ENCODE measurements at places on chromosomes 4 and X.

DNA sequence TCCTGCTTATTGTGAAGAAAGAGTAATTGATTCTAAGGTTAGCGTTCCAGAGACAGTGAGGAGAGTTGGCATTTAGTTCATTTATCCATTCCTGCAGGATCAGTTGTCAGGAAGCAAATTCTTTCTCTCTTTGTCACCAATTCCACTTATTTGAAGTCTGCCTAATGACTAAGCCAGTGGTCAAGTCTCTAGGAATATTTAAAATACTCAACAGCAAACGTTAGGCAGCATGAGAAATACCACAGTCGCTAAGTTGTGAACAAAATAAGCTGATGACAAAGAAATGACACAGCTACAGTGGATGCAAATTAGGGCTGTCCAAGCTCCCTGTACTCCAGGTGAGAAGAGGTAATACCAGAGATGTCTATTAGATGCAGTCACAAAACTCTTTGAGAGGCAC is 6.6 kb upstream of the MAGEB17 start:
- DNase-seq: no peak

DNA sequence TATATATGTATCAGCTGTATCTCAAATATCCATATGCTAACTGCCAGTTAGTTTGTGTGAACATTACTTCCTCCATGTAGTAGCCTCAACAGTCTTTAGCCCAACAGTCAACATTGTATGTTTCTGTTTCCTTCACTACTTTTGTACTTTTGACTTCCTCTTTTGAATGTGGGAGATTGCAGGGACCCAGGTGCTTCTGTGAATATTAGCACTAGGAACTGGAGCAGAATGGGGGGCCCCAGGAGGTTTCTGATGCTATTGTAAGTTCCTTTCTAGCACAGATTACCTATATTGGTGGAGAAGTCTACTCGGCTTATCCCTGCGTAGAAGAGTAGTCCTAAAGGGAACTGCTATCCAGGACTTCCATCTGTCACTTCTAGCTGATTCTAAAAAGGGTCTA is 2.3 kb downstream of the PLAC8 start:
- no peak for DNase-seq

GRCh38 chrX:133638285-133638684 is 223.0 kb upstream of the GPC4 start:
- no peak for DNase-seq

GRCh38 chr4:145735827-145736226 is 55.9 kb downstream of the C4orf51 start:
- no peak for DNase-seq

- no peak for DNase-seq
Observed at GRCh38 chrX:47590984-47591383, 8.7 kb downstream of the TIMP1 start.

DNA sequence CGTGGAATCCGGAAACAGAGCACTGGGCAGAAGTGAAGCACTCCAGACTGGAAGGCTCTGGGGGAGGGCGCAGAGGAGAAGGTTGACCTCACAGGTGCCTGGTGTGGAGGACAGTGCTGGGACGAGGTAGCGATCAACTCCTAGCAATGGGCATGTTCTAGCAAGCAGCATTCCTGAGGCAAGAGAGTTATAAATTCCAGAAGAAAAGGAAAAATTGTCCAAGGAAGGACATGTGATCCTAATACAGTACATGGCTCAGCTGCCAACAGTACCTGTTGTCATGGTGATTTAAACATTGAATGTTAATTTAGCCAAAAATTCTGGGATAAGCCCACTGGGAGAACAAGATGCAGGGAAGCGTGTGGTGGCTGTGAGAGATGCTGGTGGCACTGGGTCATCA is 8.2 kb downstream of the ARHGAP4 start:
- no peak for DNase-seq

GRCh38 chr4:164876700-164877324 is at the start of gene APELA:
Gene APELA (plus strand): TSS chr4:164877178. CDS start chr4:164877332, 154 bp downstream.
- DNase-seq: no peak

- no peak for DNase-seq
Observed at GRCh38 chr4:109912706-109913595, at the start of gene EGF. Gene EGF (plus strand): TSS chr4:109912883. CDS start chr4:109913336, 453 bp downstream.

- no peak for DNase-seq
Observed at GRCh38 chr4:150827226-150827625, 187.9 kb downstream of the LRBA start.

DNA sequence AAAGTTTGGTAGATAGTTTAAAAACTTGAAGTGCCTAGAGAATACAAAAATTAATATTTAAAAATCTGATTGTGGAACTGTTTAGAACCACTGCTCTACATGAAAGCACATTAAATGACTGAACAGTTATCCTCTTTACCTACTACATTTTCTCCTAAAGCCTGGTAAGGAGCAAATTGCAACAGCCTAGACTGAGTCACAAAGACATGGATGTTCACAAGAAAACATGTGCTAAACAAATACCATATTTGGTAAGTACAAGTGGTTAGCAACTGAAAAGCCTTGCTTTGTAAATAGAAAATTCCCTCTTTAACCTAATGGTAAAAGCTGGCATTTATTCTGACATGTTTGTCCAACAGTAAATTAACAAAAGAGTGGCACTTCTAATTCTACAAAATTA is 203.1 kb downstream of the FBXO8 start:
- DNase-seq: no peak

- DNase-seq: no peak
Observed at GRCh38 chr4:24076811-24077210, 187.0 kb upstream of the PPARGC1A start.

- DNase-seq: no peak
Observed at GRCh38 chrX:15437724-15438123, 53.5 kb upstream of the VEGFD start.

DNA sequence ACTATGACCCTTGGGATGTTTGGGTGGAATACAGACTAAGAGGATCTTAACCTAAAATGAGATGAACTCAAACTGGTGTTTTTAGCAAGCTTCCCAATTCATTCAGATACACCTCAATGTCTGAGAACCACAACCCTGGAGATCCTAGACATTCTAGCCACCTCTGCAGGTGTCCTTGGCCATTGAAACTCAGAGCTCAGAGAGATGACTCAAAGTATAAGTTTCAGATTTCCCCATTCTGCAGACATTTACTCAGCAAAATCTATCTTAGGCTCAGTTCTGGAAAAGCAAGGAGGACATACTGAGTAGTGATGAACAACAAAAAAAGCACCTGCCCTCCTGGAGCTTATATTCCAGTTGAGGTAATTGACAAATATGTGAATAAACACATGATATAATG is 47.8 kb downstream of the COMMD8 start:
- no peak for DNase-seq

DNA sequence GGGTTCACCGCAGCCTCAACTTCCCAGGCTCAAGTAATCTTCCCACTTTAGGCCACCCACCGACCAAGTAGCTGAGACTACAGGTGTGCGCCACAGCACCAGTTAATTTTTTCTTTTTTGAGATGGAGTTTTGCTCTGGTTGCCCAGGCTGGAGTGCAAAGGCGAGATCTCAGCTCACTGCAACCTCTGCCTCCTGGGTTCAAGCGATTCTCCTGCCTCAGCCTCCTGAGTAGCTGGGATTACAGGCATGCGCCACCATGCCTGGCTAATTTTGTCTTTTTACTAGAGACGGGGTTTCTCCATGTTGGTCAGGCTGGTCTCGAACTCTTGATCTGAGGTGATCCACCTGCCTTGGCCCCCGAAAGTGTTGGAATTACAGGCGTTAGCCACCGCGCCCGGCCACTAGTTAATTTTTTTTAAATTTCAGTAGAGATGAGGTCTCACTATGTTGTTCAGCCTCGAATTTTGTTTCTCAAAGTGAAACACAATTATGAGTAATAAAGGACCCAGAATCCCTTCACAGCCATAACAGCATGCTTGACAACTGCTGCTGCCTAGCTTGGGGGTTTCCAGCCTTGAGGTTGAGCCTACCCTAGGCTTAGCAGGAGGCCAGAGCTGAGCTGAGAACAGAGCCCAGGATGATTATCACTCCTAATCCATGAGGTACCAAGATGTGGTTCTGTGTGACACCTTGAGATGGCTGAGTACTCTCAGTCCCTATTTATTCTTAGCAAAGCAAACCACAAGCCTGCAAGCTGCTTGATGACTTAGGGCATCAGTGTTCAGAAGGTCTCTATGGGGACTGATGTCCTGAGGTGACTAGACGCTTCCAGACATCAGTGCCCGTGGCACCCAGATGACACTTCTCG is 41.6 kb upstream of the NKRF start:
- no peak for DNase-seq

DNA sequence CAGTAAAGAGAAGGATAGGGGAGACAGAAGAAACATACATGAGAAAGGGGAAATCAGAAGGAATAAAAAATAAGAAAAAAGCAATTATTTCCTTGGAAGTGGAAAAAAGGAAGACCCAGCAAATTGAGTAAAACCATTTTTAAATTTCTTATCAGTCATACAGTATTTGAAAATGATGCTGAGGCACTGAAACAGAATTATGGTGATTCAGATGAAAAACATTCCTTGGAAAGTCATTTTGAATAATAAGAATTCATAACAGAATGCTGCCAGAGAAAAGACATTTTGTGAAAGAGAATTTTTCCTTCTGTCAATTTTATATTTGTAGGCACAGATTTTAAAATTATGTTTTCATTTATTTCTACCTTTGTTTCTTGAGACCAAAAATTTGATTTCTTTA is 895.5 kb upstream of the EPHA5 start:
- no peak for DNase-seq

DNA sequence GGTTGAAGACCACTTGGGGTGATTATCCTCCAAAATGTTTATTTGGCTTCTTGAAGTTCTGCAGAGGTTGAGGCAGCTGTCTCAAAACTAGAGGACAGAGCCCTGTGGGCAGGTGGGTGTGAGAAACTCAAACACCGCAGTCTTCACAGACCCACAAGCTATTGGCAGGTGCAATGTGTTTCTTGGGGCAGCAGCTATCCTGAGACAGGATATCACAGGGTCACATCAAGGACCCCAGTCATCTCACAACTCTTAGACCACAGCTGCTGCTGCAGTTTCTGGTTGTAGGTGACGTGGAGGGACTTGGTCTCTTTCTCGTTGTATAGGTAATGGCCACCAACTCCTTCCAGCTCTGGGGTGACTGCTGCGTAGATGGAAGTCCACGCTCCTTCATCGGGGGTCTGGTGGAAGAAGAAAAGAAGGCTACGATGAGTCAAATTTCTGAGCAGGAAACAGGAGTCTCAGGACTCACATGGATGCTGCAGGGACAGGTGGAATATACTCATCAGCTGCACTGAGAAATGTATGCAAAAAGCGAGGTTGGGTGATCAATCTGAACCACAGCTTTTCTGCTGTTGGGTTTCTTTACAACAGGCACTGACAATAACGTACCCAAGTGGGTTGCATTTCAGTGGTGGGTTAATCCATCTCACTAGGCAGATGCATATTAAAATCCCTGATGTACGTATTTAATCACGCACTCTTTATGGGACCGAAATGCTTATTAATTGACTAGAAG is 279.8 kb downstream of the DHRSX start:
- DNase-seq: no peak

- DNase-seq: no peak
Observed at GRCh38 chrX:40476958-40477357, 103.8 kb upstream of the ATP6AP2 start.

DNA sequence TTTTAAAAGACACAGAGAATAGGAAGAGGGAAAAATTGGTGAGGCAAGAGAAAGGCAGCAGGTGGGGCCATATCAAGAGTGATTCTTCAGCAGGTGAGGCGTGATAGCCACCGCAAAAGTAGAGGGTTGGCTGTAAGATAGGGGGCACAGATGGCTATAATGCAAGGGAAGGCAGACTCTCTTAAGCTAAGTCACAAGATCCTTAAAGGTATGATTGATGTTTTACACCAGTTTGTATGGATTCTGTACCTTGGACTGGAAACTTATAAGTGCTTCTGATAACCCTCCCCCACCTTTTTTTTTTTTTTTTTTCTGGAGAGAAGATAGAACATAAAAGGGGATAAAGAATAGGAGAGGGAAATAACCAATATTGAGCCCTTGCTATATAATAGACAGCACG is 40.0 kb downstream of the NSUN7 start:
- DNase-seq: no peak

- no peak for DNase-seq
Observed at GRCh38 chr4:172996571-172997216, 171.9 kb upstream of the GALNT7 start.

- no peak for DNase-seq
Observed at GRCh38 chr4:105194328-105195231, 47.9 kb downstream of the TET2 start.

- DNase-seq: no peak
Observed at GRCh38 chr4:71217688-71218087, 121.1 kb upstream of the SLC4A4 start.

DNA sequence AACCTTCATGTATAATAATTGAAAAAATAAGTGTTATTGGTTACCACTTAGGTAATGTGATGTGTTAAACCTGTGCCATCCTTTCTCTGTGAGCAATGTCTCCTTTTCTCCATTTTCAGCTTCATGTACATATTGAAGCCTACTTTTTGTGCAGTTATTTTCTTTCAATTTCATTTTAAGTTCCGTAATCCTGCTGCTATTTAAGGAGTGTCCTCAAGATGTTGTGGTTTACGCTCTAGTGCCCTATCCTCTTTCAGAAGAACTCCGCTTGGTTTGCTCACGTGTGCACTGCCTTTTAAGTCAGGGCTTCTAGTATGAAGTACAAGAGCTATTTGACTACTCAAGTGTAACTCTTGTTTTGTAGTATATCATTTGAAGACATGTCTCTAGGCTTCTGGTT is 2253.2 kb upstream of the TENM3 start:
- DNase-seq: no peak

DNA sequence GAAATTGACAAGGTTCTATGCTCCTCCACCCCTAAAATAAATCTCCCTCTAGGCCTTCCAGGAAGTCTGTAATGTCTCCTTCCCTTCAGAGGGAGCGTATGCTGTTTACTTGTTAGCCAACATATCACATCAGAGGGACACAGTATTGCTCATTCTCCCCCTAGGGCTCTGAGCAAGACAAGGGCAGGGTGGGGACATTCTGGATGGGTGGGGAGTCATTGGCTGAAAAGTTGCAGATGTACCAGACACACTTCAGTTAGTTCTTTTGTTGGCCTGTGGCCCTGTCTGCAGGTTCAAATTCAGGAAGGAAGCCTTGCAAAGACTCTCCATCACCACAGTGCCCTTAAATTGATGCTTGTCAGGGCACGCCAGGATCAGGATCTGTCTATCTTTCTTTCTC is 106.3 kb upstream of the TEX13D start:
- DNase-seq: no peak

DNA sequence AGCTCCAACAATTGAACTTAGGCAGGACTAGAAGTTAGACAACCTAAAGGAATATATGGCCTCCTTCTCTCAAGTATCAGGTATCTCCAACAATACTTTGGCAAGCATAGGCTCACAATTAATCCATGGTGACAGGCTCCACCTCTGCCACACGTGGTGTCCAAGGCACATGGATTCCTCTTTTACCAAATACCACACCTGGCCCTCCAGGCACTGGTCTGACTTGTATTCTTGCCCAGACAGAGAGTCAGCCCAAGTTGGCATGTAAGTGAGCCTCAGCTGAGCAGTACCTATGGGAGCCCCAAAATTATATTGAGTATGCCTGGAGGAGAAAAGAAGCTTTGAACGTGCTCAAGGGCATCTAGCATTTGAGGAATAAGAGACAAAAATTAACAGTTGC is 19.6 kb downstream of the SRPX2 start:
- DNase-seq: no peak

GRCh38 chr4:73021634-73022033 is 47.9 kb downstream of the COX18 start:
- no peak for DNase-seq

All from tibial nerve (tissue), 4 donors.